Esophagus squamous epithelium (tissue), 5 donors: ENCODE measurements at places on chromosomes 12 and 14.

DNA sequence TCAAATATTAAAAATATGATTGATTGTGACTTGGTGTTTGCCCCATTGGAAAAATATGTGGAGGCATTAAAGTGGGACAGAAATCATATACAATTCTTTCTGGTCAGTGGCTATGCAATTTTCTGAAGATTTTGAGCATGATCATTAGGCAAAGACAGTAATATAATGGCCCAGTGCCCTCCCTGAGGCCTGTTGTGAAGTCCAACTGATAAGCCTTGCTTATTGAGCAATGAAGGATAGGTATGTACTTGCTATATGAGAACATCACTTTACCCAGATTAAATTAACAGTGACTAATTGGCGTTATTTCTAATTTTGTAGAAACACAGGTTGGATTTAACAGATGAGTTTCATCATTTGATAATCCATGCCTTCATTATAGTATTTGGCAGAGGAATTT is 57.1 kb downstream of the NKX2-1 start:
- no peak for DNase-seq

- peak; percentile 26 for DNase-seq
Measured at GRCh38 chr14:35046751-35047536, 872 bp downstream of the FAM177A1 start.

DNA sequence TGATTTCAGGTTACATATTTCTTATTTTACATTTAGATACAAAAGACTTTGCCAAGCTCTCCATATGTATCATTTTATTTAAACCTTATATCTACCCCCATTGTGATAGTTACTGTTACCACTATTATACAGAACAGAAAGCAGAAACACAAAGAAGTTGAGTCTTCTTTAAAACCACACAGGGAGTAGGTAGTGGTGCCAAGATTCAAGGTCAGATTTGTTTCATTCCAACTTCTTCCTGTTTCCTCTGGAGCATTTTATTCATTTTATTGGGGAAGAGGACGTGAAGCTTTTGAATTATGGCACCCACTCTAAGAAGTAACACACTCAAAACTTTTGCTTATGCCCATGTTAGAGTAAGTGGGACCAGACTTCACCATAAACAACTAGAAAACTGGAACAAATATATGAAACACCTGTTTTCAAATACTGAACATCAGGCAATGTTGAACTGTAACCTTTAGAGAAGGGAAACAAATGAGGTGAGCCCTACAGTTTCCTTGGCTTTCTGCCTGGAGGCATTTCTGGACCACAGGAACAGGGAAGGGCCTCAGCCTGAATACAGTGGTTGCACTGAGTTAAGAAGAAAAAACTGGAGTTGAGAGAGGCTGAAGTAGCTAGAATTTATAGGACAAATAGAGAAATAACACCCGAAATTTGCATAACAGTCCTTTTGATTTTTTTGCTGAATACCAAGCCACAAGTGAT is 160.4 kb upstream of the SSTR1 start:
- no peak for DNase-seq

GRCh38 chr12:58172433-58173073 is 231.2 kb downstream of the ATP23 start:
- DNase-seq, result no peak

DNA sequence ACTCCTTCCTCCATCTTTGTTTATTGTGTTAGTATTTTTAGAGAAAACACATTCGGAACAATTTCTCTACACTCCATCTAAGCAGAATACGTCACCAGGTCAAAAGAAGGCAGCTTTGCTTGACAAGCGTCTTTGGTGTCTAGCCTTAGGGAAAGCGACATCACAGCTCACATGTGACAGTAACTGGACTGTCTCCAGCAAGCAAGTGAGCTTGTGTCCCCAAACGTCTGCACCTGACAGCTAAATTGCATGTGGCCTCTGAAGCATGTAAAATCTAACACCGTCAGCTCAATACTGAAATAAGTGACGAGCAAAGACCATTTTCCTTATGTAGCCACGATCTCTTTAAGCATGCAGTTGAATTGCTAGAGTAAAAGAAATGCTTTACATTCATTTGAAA is 509.8 kb downstream of the GLT1D1 start:
- no peak for DNase-seq

DNA sequence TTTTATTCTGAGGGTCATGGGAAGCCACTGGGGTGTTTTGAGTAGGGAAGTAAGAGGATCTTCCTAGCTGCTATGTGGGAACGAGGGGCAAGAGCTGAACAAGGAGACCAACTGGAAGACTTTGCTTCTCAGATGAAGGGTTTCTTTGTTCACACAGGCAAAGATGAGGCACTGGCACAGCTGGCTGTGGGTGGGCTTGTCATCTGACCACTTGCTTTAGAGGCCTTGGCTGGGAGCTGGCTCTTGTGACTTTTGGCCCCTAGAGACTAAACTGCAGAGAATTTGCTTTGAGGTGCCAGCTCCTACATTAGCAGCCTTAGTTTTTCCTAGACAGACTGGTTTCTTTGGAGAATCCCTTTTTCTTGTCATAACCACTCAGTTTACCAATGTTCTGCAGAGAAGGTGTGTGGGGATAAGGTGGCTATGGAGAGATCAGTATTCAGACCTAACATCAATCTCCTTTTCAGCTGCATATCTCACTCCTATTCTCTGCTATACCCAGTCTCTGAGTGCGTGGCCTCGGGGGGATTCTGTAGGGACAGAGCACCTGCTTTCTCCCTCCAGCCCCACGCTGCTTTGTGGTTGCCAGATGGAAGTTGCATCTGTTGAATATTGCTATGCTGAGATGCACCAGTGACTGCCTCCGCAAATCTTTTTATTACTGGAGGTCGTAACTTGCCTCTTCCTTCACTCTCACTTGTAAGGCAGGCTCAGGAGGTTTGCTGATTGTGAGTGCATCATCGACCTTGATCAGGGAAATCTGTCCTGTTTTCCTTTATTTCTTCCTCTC is 12.7 kb downstream of the PPP2R5C start:
- DNase-seq, result no peak

- no peak for DNase-seq
Measured at GRCh38 chr12:101697197-101697929, at the start of gene CHPT1. Gene CHPT1 (plus strand): TSS chr12:101697640. CDS start chr12:101697862, 222 bp downstream.

DNA sequence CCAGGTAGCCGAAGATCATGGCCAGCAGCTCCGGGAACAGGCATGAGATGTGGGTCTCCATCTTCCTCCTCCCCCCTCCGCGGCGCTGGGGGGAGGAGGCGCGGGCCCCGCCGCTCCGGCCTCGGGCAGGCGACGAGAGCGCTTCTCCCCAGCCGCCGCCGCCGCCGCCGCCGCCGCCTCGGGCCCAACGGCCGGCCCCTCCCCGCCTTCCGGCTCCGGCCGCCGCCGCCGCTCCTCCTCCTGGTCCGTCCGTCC is 448 bp downstream of the FBXL14 start:
- DNase-seq, result no peak

DNA sequence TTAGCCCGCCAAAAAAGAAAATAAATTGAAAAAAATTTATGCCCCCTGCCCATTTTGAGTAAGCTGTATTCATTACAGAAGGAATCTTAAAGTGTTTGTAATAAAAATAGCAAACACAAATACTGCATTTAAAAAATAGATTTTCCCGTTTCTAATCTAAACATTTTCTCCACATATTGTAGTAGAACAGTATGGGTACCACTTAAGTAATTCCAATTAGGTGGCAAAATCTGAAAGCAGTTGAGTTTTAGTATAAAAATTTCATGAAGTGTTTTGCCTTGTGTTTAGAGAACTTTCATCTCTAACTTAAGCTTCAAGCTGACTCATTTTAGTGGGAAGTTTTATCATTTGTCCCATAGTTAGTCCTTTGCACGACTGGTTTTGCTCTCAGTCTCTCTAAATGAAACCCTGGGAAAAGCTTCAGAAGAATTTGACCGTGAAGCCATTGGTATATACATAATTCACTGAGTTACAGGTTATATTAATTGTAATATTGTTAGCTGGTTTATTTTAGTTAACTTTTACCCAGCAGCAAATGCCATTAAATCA is 214.6 kb downstream of the ERC1 start:
- no peak for DNase-seq

DNA sequence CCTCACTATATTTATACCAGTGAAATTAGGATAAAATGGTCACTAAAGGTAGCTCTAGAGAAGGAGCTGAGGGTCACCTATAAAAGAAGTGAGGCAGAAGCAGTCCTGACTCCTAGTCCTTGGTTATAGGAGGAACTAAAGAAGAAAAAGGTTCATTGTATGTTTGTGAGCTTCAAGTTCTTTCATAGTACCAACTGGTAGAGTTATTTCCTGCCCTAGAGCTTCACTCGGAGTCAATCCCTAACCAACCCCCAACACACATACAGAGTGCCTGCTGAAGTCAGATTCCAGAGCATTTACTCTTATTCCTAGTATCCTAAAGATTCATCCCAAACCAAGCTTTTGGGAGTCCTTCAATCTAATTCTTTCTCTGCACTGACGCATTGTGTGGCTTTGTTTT is 29.3 kb upstream of the FRMD6 start:
- DNase-seq, result no peak

DNA sequence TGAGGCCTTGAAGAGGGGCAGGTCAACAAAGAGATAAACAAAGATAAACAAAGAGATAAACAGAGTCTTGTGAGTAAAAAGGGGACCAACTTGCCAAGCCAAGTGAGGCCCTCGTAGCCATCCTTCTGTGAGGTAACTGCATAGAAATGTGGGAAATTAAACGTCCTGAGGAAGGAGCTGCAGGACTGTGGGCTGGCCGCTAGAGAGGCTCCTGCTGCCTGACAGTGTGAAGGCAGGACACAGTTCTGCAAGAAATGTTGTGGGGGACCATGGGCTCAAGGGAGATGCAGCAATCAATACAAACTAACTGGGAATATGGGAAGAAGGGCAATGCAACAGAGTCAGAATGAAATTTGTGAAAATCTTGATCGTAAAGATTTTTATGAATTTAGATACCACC is 91.9 kb downstream of the SLC8A3 start:
- DNase-seq, result no peak

DNA sequence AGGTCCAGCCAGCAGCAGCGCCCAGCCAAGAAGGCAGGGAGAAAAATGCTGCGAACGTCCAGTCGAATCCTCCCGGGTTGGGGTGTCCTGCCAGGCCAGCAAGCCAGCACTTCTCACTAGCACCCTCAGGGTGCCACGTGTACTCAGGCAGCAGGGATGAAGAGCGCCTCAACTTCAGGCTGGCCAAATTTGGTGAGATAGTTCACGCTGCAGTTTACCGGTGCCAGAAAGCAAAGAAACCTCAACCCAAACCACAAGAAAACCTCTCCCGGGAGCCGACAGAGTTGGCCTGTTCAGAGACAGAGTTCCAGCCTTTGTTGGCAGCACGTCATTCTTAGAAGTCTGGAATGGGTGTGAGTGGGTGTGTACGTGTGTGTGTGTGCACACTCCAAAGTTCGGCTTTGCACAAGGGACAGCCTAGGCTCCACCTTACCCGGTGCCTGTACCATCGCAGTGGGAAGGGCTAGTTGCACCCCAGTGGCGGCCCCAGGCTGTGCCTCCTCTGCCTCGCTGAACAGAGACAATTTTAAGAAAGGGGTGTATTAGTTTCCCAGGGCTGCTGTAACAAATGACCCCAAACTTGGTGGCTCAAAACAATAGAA is 42.1 kb downstream of the ELK3 start:
- DNase-seq, result no peak

DNA sequence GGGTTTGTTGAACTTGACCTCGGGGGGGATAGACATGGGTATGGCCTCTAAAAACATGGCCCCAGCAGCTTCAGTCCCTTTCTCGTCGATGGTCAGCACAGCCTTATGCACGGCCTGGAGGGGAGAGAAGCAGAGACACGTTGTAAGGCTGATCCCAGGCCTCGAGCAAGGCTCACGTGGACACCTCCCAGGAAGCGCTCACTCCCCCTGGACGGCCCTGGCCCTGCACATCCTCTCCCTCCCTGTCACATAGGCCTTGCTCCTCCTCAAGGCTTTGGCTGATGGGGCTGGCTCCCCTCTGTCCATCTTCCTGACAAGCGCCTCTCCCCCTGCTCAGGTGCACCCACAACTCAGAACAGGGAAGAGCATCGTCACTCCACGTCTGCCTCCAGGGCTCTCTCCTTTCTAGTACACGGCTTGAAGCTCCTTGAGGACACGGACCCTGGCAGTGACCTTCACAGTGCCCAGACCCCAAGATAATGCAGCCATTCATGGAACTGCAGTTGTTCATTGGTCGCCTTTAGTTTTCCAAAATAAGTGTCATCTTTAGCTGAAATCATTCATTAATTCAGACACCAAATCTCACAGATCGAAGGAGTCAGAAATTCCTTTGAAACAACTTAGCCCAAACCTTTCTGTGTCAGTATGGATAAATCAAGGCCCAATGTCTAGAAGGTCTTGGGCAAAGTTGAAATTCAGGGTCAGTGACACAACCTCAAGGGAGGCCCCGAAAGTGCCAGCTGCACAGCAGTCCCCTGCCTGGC is 9.7 kb downstream of the SERPINA1 start:
- DNase-seq, result no peak

GRCh38 chr14:51550636-51551035 is 101.1 kb upstream of the FRMD6 start:
- no peak for DNase-seq

DNA sequence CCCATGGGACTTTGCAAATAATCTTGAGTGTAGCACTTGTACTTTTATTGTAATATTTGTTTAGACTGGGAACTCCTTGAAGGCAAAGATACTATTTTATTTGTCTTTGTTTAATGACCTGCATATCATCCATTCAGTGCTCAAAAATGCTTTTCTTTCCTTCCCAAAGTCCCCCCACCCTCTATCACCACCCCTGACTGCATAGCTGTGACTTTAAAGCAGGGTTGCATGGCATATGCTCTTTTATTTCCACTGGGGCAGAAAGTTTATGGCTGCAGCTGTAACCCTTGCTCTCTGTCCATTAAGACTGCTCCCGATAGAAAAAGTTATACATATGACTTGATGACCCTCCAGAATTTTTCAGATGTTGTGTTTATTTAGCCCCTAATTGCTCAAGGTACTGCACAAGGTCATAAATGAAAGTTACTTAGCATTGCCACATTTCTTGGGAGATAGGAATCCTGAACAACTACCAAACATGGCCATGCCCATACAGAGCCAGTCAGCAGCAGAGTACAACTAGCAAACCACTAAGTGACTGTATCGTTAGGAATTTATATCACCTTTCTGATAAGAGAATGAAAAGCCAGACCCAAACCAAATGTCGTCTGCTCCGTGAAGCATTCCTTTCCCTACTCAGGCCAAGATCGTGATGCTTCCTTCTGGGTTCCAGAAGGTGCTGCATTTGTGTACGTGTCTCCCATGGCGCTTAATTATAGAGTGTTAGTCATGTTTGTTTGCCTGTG is 114.3 kb downstream of the DIP2B start:
- no peak for DNase-seq

DNA sequence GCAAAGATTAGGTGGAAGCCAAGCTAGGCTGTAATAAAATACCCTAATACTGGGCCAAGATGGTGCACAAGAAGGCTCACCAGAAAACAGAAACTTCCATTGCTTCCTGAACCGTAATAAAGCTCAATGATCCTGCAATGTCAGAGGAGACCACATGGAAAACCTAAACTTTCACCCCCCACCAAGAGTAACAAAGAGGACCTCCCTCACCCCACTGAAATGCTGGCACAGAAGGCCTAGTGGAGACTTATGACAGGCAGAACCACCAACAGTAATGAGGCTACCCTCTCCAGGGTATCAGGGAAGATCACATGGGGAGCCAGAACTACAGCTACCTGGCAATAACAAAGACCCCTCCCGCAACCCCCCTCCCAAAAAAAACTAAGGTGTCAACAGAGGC is 43.1 kb downstream of the CEP83 start:
- no peak for DNase-seq
